ENCODE measurements at places on chromosomes 3 and 15.

DNA sequence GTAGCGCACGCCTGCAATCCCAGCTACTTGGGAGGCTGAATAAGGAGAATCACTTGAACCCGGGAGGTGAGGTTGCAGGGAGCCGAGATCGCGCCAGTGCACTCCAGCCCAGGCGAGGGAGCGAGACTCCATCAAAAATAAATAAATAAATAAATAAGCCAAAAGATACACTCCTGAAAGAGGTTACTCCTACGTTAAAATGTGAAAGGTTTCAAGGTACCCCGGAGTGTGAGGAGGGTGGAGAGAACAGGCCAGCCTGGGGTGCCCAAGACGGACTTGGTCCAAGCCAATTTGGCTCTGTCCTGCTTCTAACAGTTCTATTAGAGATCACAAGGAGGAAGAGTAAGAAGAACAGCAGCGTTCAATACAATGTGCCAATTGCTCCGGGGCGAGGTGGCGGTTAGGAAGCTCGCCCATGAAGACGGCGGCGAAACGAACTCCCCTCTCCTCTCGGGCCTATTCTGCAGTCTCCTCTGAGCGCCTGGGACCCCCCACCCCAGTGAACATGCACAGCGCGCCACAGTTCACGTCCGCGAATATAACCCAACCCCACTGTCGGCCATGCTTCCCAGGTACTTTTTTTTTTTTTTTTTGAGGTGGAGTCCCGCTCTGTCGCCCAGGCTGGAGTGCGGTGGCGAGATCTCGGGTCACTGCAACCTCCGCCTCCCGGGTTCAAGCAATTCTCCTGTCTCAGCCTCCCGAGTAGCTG, 942 bp downstream of the ELP6 start:
- no peak for DNase-seq

DNA sequence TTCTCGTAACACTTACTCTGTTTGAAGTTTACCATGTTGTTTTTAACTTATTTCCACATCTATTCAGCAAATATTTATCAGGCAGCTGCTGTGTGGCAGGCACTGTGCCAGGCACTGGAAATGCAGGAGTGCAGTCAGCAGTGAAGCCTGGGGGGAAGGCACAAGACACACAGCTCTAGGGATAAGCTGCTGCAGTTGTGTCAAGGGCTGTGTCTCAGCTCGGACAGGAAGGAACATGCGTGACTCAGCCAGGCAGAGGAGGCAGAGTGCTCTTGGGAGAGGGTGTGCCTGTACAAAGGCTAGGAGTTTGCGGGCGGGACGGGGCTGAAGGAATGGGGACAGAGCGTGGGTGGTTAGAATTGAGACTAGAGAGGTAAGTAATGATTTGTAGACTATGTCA, 24.7 kb downstream of the LYSMD4 start:
- no peak for DNase-seq

GRCh38 chr15:75589071-75589470, 10.0 kb upstream of the PTPN9 start:
- no peak for DNase-seq

GRCh38 chr15:101018450-101018849, 99.3 kb downstream of the LRRK1 start:
- no peak for DNase-seq

DNA sequence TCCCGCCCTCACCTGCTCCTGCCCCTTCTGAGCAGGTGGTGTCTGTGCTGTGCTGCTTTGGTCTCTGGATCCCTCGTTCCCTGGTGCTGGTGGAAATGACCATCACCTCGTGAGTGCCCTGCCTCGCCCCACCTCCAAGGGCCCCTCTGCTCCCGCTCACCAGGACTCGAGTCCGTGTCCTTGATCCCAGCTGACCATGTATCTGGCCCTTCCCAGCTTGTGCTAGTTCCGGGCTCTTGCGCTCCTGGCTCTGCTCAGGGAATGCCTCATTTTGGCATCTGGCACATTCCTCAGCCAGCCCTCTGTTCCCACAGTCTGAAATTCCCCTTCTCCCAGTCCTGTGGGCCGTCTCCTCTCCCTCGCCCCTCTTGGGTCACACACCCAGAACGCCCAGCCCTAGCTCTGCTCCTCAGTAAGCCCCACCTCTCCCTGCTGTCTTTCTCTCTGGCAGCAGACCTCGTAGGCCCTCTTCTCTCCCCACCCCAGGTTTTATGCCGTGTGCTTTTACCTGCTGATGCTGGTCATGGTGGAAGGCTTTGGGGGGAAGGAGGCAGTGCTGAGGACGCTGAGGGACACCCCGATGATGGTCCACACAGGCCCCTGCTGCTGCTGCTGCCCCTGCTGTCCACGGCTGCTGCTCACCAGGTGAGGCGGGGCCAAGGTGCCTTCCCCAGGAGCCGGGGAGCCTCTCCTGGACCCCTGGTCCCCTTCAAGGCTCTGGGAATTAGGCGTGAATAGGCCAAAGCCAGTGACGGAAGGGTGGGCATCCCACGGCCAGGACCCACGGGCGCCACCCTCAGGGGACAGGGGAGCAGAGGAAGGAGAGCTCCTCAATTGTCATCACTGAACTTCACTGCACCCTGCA, 11.5 kb downstream of the SLC51A start:
- DNase-seq: no peak

Data from cortex of kidney (tissue), 1 donor.